ENCODE measurements at places on chromosomes 3 and 15. TPM values are rescaled to one million over a fixed set of nuclear protein-coding genes. Genes with fewer than 3 reads are reported as not detected.

IL17RB gene
- total RNA-seq, result 62.4 TPM

CCDC51 gene
- total RNA-seq, result 14.9 TPM

BHLHE40 gene
- total RNA-seq, result 318 TPM

TRIM42 gene
- total RNA-seq, result not detected

ROBO1 gene
- total RNA-seq, result not detected

SAMD7 gene
- total RNA-seq, result not detected

PRSS50 gene
- total RNA-seq, result not detected

- peaks cover 65% of the 10 kb centered on the region for H3K4me1 ChIP-seq
- peaks cover 5% of the 10 kb centered on the region for H3K36me3 ChIP-seq
- no peak overlapping the region for H3K4me3 ChIP-seq
- H3K27me3 ChIP-seq, result no peaks in the 10 kb centered on the region
- DNase-seq, result no peak
These were observed 200.1 kb upstream of the PROK2 start for GRCh38 chr3:71984843-71985613.

GRCh38 chr3:58214484-58215316, 3.9 kb upstream of the DNASE1L3 start:
- peak; percentile 25 for DNase-seq
- no peak overlapping the region for H3K27ac ChIP-seq
- peaks cover 28% of the 10 kb centered on the region for H3K4me1 ChIP-seq
- no peaks in the 10 kb centered on the region for H3K36me3 ChIP-seq

GRCh38 chr3:171044835-171045793, 18.6 kb upstream of the SLC2A2 start:
- no peaks in the 10 kb centered on the region for H3K4me1 ChIP-seq
- no peak for DNase-seq
- H3K4me3 ChIP-seq, result no peak overlapping the region
- H3K36me3 ChIP-seq, result no peaks in the 10 kb centered on the region

- DNase-seq, result no peak
- no peaks in the 10 kb centered on the region for H3K36me3 ChIP-seq
- no peaks in the 10 kb centered on the region for H3K4me1 ChIP-seq
- H3K4me3 ChIP-seq, result no peak overlapping the region
- no peak overlapping the region for H3K27ac ChIP-seq
- H3K27me3 ChIP-seq, result peaks cover 18% of the 10 kb centered on the region
These were observed 76.2 kb downstream of the ITGB5 start for GRCh38 chr3:124810970-124811369.

DNA sequence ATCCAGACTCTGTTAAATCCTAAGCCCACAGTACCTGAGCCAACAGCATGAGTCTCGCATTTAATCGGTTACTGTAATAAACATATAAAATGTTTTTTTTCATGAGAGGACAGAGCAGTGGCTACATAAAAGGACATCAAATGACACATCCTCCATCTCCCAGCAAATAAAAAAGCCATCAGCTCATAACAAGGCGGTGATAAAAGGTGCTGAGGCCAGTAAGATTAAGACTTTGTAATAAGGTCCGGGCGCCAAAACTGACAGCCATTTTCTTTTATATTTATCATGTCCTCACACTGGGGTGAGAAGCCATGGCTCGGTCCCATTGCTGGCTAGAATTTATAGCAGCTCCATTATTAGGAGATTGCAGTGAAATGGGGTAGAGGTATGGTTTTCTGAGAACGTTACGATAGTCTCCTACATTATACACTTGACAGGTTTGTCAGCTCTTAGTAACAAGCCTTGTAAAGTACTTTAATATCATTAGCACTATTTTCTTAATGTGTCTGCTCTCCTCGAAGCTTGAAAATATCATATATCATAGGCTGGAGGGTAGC, 977.8 kb upstream of the NR2F2 start:
- no peaks in the 10 kb centered on the region for H3K36me3 ChIP-seq
- no peak overlapping the region for H3K4me3 ChIP-seq
- no peaks in the 10 kb centered on the region for H3K27me3 ChIP-seq
- DNase-seq, result no peak

GRCh38 chr3:68972358-68972979, 40.1 kb upstream of the TAFA4 start:
- peaks cover 6% of the 10 kb centered on the region for H3K36me3 ChIP-seq
- peaks cover 17% of the 10 kb centered on the region for H3K27me3 ChIP-seq
- H3K27ac ChIP-seq, result no peak overlapping the region
- no peaks in the 10 kb centered on the region for H3K4me1 ChIP-seq
- DNase-seq, result peak; percentile 39

DNA sequence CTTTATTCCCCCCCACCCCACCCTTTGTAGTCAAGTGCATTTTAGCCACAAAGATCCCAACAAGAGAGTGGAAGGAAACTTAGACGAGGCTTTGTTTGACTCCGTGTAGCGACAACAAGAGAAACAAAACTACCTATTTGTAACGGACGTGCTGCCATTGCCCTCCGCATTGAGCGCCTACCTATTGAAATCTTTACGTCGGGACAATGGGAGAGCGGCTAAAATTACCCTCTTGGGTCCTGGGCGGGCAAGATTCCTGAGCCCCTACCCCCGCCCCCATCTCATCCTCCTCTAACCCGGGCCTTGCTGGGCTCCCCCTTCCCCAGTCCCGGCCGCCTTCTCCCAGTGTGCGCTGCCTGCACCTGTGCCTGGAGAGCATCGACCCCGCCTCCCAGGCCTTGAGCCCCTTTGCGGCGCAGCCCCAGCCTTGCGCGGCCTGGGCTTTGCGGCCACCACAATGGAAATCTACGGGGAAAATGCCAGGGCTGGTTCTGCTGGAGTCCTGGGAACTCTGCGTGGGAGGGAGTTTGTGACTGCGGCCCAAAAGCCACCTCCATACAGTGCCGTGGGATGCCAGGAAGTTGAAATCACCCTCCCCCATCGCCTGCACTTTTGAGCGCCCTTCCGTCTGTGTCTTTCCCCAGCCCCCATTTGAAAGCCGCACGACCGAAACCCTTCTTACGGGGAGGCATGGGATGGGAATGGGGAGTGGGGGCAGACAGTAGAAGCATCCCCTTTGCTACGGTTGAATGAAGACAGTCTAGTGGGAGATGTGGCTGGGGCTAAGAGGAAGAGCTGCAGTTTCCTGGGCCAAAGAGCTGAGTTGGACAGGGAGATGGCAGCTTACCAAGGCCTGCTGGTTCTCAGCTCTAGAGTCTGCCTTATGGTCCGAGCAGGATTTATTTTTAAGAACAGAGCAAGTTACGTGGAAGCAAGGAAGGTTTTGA, 1.1 kb upstream of the SOX2 start:
- H3K4me3 ChIP-seq, result no peak overlapping the region
- H3K27ac ChIP-seq, result no peak overlapping the region
- H3K4me1 ChIP-seq, result peaks cover 7% of the 10 kb centered on the region
- H3K36me3 ChIP-seq, result peaks cover 3% of the 10 kb centered on the region
- H3K27me3 ChIP-seq, result peaks cover 64% of the 10 kb centered on the region

DNA sequence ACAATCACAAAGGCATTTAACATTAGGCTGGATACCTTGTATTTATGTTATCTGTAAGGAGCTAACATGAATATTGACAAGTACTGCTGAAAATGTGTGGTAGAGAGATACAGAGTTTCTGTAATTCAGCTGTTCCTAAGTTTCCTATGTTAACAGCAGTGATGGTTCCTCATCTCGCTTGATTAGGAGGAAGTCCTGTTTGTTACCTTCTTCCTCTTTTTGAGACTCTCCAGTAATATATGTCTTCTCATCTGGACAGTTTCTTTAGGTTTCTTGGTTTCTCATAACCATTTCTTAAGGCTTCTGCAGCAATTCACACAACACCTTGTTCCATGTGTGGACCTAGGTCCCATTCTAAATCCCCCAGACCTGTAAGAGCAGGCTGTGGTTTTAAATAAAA, 11.4 kb upstream of the PEX5L start:
- H3K36me3 ChIP-seq, result no peaks in the 10 kb centered on the region
- H3K27ac ChIP-seq, result no peak overlapping the region

GRCh38 chr3:73516631-73517030, 108.1 kb downstream of the PDZRN3 start:
- no peak for DNase-seq
- H3K4me3 ChIP-seq, result no peak overlapping the region
- no peaks in the 10 kb centered on the region for H3K36me3 ChIP-seq
- H3K27ac ChIP-seq, result no peak overlapping the region
- H3K27me3 ChIP-seq, result no peaks in the 10 kb centered on the region
- no peaks in the 10 kb centered on the region for H3K4me1 ChIP-seq

DNA sequence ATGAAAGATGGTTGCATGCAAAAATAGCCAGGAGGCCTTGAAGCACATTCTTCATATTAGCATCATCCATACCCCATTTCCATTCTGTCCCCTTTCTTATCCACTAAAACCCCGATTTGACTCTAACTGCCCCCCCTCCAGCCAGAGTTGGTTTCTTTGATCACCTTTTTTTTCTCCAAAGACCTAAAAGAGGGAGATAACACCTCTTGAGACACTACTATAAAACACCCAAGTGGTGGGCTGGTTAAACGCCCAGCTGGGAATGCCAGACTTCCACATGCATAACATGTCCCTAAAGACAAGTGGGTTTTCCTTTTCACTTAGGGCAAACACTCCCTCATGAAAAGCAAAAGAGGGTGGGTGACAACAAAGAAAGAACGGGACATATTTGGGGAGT, 133.9 kb upstream of the WNT5A start:
- H3K27ac ChIP-seq, result no peak overlapping the region
- no peaks in the 10 kb centered on the region for H3K4me1 ChIP-seq
- H3K4me3 ChIP-seq, result no peak overlapping the region
- DNase-seq, result no peak
- H3K36me3 ChIP-seq, result no peaks in the 10 kb centered on the region
- no peaks in the 10 kb centered on the region for H3K27me3 ChIP-seq

GRCh38 chr3:13575459-13576061, 26.6 kb downstream of the FBLN2 start:
- no peaks in the 10 kb centered on the region for H3K4me1 ChIP-seq
- H3K27me3 ChIP-seq, result peaks cover 4% of the 10 kb centered on the region
- H3K4me3 ChIP-seq, result no peak overlapping the region
- H3K36me3 ChIP-seq, result no peaks in the 10 kb centered on the region
- DNase-seq, result no peak
- H3K27ac ChIP-seq, result no peak overlapping the region

GRCh38 chr15:50350621-50351020, 4.4 kb downstream of the GABPB1 start:
- H3K27me3 ChIP-seq, result no peaks in the 10 kb centered on the region
- peaks cover 35% of the 10 kb centered on the region for H3K4me1 ChIP-seq
- peaks cover 49% of the 10 kb centered on the region for H3K36me3 ChIP-seq
- H3K4me3 ChIP-seq, result peak overlapping the region; percentile 88

DNA sequence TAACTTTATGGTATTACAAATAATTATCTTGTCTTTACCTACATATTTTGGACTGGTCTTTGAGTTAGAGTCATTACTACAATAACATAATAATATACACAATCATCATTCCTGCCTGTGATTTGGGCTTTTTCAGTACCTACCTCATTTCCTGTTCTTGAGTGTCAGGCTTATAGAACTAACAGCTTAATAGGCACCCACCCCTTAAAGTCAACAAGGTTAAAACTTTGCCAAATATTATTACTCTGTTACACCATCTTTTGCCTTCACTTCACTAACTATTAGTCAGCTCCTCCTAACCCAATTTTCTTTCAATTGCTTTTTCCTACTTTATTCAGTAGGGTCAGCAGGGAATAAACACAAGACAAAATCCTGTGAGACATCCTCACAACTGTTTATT, 488.7 kb upstream of the AGTR1 start:
- DNase-seq, result no peak
- H3K4me1 ChIP-seq, result no peaks in the 10 kb centered on the region
- H3K27me3 ChIP-seq, result no peaks in the 10 kb centered on the region
- no peak overlapping the region for H3K4me3 ChIP-seq
- no peaks in the 10 kb centered on the region for H3K36me3 ChIP-seq

GRCh38 chr3:195904368-195904767, 4.0 kb downstream of the TNK2 start:
- H3K4me1 ChIP-seq, result peaks cover 66% of the 10 kb centered on the region
- H3K36me3 ChIP-seq, result peaks cover 38% of the 10 kb centered on the region
- H3K27me3 ChIP-seq, result no peaks in the 10 kb centered on the region
- H3K4me3 ChIP-seq, result no peak overlapping the region

- DNase-seq, result no peak
- H3K27me3 ChIP-seq, result peaks cover 18% of the 10 kb centered on the region
- no peak overlapping the region for H3K27ac ChIP-seq
- no peaks in the 10 kb centered on the region for H3K36me3 ChIP-seq
- no peak overlapping the region for H3K4me3 ChIP-seq
These were observed 5.7 kb downstream of the THBS1 start for GRCh38 chr15:39586387-39587095.

GRCh38 chr15:66232267-66232625, 21.3 kb downstream of the MEGF11 start:
- no peak overlapping the region for H3K27ac ChIP-seq
- H3K27me3 ChIP-seq, result peaks cover 15% of the 10 kb centered on the region

DNA sequence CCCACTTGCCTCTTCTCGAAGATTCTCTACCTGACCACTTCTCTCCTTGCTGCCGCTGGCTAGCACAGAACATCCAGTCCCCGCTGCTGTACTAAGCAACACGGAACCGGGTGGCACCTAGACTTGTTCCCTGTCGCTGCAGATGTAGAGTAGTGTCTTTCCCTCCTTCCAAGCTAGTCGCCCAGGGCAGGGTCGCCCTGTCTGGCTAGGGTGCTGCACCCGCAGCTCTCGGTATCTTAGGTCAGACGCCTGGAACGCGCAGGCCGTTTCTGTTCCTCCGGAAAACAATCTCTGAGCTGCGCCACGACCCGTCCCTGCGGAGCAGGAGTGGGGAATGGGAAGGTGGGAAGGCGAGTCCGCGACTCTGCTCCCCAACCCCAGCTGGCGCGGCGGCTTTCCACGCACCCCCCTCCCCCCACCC, 758 bp upstream of the SNX33 start:
- H3K36me3 ChIP-seq, result no peaks in the 10 kb centered on the region
- H3K4me1 ChIP-seq, result peaks cover 30% of the 10 kb centered on the region
- DNase-seq, result peak; percentile 19
- peak overlapping the region; percentile 79 for H3K4me3 ChIP-seq
- H3K27ac ChIP-seq, result no peak overlapping the region

GRCh38 chr15:78933187-78933822, 11.5 kb downstream of the CTSH start:
- no peak overlapping the region for H3K4me3 ChIP-seq
- H3K27me3 ChIP-seq, result no peaks in the 10 kb centered on the region
- H3K27ac ChIP-seq, result peak overlapping the region; percentile 36
- H3K36me3 ChIP-seq, result peaks cover 81% of the 10 kb centered on the region
- no peak for DNase-seq
- H3K4me1 ChIP-seq, result peaks cover 50% of the 10 kb centered on the region

- H3K27me3 ChIP-seq, result no peaks in the 10 kb centered on the region
- no peak for DNase-seq
- H3K4me3 ChIP-seq, result no peak overlapping the region
These were observed 245.3 kb upstream of the ZPLD1 start for GRCh38 chr3:102189541-102189940.
